Activated CD8-positive, alpha-beta memory T cell treated with anti-CD3 and anti-CD28 coated beads for 24 hours (primary cell): ENCODE measurements at places on chromosomes 3 and 15.
A peak's percentile ranks its signal among the peaks of the same experiment; 100 is the strongest.

DNA sequence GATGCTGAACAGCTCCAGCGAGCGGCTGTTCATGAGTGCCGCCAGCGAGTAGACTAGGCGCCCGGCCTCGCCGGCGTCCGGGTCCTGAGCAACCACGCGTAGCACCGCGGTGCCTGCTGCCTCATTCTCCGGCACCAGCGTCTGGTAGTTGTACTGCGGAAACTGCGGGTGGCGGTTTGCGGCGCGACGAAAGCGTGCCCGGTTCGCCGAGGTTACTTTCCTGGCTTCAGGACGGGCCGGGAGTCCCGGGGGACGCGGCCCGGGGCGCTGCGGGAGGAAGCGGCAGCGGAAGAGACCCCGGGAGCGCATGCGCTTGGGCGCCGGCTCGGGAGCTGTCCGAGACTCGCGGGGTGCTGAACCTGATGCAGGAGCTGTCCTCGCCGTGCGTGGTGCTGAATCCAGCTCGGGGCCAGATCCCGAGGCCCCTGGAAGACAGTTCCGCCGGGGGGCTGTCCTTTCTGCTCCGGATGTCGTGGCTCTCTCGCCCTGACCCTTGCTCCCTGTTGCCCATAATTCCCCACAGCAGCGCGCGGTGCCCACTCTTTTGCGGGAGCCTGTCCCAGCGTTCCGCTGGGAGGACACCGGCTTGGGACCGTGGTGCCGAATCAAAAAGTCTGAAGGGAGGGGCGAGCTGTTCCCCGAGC, 1.1 kb downstream of the CELSR3 start:
- peak; percentile 94 for DNase-seq

- DNase-seq, result no peak
Observed at GRCh38 chr3:175670557-175670956, 811.4 kb downstream of the NAALADL2 start.

DNA sequence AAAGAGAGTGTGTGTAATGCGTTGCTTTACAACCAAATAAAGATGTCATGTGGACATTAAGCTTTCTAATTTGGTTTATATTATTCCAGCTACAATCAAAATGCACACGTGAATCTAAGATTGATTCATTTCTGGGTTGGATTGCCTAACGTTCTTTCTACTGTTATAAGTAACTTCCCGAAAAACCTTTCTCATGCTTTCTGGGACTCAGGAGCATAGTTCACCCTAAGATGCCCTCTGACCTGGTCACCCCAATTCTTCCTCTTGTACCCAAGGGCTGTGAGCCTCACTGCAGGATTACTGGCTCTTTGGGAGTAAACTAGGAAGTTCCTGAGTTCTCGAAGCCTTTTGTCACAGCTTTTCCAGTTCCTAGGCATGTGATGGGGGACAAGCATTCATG, 12.7 kb upstream of the LMCD1 start:
- DNase-seq, result no peak

- no peak for DNase-seq
Observed at GRCh38 chr15:101159936-101160815, 91.7 kb downstream of the CHSY1 start.

DNA sequence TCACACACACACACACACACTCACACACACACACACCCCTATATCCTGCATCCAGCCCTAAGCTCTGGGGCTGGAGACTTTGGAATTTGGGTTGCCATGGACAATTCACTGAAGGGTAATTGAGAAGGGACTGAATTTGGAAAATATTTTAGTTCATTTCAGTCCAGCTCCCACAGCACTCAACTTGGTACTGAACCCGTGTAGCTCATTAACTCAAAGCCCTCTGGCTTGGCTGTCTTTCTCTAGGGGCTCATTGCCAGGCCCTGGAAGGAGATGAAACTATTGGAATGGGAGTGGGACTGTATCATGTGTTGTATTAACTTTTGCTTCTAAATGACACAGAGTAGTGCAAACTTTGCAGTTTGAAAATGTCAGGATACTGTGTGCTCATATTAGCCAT, 157.3 kb downstream of the EPHB1 start:
- no peak for DNase-seq

DNA sequence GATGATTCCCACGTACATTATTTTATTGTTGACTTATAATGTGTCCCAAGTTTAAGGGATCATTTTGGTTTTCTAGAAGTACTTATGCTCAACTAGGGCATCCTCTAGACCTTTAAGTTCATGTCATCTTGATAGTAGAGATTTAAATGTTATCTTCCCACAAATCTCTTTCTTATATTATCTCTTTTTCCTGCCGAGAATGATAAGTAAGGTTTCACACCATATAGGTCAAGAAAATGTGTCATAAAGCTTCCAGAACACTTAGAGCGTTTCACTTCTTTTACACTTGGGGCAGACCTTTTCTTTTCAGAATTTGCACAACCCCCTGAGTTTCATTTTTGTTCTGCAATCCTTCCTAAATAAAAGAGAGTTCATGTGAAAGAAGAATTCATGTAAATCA, 142.0 kb upstream of the CBLB start:
- DNase-seq, result no peak

- DNase-seq, result no peak
Observed at GRCh38 chr15:72365844-72366243, 10.0 kb downstream of the HEXA start.

DNA sequence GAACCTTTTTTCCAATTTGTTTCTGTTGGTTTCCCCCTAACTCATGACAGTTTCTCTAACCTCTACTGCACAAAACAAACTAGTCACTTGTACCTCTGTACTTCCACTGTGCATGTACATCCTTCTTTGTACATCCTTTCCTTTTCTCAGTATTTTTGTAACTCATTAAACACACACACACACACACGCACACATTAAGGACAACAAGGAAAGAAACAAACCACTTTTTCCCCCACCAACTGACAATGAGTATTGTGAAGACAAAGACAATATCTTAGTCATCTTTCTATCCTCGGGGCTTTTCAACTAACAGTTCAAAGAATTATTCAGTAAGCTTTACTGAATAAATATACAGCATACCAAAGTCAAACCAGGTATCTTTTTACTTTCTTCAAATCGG, 170.5 kb downstream of the VPS13C start:
- DNase-seq, result no peak

DNA sequence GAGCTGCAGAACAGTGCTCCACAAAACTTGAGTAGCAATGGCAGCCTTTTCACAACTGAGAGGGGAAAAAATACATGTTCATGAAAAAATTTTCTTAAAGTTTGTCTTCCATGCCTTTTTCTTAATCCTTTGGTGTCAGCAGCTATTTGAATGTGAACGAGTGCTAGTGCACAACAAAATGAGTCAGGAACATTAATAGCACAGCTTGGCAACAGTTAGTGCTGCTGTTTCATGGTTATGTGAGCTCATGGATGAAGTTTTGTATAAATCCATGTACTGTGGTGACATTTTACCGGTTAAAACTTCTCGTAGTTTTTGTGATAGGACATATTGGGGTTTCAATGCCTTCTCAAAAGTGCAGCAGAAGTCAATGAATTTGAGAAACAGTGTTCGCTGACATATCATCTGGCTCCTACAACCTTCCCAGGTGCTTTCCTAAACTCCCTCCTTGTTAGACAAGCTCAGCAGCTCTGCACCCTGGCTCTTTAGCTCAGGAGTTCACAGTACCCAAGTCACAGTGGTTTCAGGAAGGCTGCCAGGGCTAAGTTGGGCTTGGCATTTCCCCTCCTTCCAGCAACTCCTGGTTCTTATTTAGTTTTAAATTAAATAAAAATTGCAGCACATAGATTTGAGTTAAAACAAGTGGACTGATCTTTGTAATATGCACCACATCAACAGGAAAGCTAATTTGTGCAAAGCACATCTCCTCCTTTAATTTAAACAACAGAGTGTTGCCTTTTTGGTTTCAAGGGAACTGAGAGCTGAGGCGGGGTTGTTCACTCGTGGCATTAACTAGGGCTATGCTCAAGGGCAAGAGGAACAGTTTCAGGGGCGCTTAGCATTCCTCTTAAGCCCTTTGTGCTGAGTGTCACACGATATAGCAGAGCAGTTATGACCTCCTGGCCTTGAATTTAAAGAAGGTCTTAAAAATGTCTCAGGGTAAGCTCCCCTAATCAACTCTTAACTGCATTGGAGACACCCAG, 362.8 kb downstream of the CHST2 start:
- no peak for DNase-seq

DNA sequence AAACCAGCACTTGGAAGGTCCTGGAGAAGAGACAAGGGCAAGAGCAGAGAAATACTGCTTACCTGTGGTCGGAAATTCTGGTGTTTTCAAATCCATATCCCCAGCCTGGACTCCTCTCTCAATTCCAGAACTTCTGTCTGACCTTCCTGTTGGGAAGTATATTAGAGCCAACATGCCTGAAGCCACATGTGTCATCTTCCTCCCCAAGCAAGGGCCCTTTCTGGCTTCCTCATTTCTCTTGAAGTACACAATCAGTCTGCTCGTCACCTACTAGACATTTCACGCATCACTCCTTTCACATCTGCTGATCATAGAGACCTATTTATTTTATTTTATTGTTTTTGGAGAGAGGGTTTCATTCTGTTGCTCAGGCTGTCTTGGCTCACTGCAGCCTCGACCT, 8.4 kb downstream of the PARP14 start:
- no peak for DNase-seq

GRCh38 chr3:127612966-127613365, 14.8 kb downstream of the MCM2 start:
- no peak for DNase-seq

DNA sequence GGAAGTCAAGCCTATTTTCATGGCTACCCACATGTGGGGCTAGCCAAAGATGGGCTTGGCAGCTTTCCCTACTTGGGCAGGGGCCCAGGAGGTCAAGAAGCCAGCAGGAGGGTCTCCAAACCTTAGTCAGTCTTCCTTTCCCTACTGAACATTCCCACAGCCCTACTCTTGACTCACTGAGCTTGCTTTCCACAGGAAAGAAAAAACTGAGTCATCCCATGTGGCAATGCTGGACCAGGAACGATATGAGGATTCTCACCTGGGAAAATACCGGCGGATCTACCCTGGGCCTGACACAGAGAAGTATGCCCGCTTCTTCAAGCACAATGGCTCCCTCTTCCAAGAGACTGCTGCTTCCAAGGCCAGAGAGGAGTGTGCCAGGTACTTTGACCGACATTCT, 3.7 kb upstream of the NGRN start:
- no peak for DNase-seq

DNA sequence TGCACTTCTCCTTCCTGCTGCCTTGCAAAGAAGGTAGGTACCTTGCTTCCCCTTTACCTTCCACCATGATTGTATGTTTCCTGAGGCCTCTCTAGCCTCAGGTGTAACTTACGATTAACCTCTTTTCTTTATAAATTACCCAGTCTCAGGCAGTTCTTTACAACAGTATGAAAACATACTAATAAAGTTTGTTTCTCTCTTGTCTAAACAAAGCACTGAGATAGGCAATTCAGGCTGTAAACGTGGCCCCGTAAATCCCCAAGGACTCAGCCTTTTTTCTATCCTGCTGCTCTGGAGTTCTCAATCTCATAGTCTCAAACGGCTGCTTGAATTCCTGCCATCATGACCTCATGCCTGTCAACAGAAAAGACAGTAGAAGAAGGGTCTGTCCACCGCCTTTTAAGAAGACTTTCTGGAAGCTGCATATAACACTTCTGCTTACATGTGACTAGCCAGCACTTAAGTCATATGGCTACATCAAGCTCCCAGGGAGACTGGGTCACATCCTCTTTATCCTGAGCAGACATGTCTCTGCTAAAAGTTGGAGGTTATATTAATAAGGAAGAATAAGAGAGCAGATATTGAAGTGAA, 257.8 kb downstream of the EBLN2 start:
- DNase-seq, result no peak

GRCh38 chr3:51617597-51617996, 53.5 kb upstream of the TEX264 start:
- no peak for DNase-seq

- no peak for DNase-seq
Observed at GRCh38 chr15:79620112-79620857, 188.1 kb downstream of the MINAR1 start.

DNA sequence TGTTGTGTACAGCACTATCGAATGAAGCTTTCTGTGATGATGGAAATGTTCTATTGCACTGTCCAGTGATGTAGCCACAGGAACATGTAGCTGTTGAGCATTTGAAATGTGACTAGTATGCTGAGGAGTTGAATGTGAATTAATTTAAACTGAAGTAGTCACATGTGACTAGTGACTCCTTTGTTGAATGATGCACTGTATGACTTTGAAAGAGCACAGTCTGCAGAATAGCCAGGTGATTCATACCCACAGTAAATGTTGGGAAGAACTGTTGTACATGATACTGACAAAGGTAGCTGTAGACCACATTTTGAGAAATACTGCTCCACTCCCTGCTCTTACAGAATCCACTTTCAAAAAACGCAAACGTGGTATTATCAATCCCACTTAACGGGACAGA, 34.0 kb upstream of the ACTL6A start:
- no peak for DNase-seq

GRCh38 chr3:106518516-106518915, 649.7 kb upstream of the CBLB start:
- DNase-seq, result no peak

- DNase-seq, result no peak
Observed at GRCh38 chr3:7581831-7582230, 720.9 kb downstream of the GRM7 start.

DNA sequence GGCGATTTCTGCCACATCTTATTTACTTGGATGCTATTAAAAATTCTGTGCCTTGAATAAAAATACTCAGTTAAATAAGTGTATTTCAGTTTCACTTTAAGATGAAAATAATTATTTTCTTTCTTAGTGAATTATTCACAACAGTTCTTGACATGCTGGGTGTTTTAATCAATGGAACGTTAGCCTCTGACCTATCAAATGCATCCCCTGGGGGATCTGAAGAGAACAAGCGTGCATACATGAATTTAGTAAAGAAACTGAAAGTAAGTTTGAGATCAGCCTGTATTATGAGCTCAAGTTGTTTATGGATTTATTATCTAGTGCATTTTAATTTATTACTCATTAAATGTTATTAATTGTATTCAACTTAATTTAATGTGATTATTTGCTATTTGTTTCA, 597 bp downstream of the P2RY12 start:
- no peak for DNase-seq

GRCh38 chr3:108292450-108292849, 3.9 kb upstream of the HHLA2 start:
- no peak for DNase-seq
